Mesendoderm (in vitro differentiated cells): ENCODE measurements at places on chromosomes 1 and 21.

DNA sequence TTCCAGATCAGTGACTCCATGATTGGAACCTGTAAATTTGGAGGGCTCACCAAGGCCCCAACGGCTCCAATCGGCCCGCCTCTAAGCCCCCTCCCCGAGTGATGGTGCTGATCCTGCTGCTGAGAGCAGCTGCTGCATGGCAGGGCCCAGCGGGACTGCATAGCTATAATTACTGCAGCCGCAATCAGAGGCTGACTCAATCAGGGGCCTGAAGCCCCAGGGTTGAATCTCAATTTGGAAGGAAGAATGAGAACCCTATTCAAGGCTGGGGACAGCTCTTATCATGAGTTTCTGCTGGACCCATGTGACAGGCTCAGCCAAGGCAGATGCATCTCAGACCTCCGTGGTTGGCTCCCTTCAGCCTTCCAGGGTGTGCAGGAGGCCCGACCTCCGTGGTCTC is 42.8 kb upstream of the MAGOH start:
- no peak for DNase-seq

- DNase-seq, result no peak
Observed at GRCh38 chr1:11874258-11874562, 15.5 kb upstream of the NPPB start.

DNA sequence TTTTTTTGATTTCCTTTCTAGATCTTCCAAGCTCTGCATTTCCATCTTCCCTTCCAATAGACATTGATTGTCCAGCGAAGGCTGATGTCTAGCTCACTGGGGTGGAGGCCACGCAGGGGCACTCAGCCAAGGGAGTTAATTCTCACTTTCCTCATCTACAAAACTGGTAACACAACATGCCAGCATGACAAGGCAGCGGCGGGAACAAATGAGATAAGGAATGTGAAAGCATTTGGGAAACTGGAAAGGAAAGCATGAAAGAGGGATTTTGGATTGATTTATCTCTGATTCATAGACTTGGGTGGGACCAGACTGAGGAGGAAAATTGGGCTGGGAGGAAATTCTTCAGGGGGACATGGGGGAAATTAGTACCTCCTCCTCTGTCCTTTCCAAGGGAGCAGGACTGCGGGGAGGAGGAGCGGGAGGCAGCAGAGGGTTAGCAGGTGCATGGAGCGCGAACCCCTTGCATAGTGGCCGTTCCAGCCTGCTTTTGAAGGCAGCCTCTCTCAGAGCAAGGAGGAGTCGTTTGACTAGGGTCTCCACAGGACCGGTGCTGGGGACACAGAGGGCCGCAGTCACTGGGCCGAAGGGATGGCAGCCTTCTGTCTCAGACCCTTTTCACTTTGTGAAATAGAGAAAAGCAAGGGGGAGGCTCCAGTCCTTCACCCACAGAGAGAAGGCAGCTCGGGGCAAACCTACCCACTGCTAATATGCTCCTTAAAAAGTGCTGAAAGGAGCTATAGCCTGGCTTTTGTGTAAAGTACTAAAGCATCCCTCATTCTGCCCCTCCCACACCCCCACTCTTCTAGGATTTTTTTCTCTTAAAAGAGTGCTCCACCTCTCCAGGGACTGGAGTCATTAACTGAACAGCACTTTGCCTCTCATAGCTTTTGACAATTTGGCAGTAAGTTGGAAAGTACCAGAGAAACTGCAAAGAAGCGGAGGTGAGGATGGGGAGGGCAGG is 89.2 kb downstream of the PLXNA2 start:
- DNase-seq, result no peak

DNA sequence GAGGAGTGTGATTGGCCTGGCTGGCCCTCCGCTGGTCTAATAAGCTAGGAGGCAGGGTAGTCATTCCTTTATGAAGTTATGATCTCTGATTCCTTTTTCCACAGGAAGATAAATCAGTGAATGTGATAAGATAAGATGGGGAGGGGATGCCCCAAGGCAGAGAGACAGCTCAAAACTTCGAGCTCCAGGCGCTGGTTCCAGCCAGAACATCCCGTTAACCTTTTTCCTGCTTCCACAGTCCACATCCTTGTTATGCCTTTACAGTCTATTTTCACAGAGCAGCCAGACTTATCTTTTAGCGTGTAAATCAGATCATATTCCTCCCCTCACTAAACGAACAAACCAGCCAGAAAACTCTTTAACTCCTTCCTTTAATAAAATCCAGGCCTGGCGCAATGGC is 38.5 kb upstream of the BMP8B start:
- DNase-seq, result no peak

- DNase-seq, result peak; percentile 78
Observed at GRCh38 chr1:116078699-116079223, 32.4 kb upstream of the MAB21L3 start.

DNA sequence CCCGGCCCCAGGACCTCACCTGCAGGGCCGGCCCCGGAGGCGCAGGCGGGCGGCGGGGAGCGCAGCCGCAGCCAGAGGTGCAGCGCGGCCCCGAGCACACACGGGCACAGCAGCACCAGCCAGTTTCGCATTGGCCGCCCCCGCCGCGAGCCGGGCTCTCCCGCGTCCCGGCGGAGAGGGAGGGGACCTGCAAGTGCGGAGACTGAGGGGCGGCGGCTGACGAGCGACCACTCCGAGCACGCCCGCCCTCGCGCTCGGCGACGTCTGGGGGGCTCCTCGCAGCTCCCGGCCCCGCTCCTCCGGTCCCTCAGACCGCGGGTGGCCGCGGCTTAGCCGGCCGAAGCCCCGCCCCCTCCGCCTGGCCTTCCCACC is at the start of gene B3GALNT2:
Gene B3GALNT2 (minus strand): TSS at position 331 of the 372 bp plus-strand sequence. CDS start 200 bp downstream, at position 131.
- no peak for DNase-seq
